ENCODE measurements at places on chromosomes 7 and 10.

DNA sequence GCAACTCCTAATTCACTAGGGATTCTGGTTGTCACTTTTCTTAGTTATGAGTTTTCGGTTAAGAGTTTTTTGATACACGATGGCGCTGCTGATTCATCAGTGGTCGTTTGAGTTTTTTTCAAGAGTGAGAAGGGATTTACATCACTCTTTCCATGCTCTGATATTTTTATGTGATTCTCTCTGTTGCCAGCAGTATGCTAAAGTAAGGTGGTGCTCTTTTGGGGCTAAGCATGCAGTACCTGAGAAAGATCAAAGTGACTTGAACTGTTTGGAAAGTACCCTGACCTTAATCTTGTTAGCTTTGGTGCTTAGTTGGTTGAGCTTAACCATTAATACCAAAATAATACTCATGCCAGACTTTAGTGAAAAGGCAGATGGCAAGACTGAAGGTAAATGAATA is 28.1 kb downstream of the STAMBPL1 start:
- DNase-seq, result no peak

DNA sequence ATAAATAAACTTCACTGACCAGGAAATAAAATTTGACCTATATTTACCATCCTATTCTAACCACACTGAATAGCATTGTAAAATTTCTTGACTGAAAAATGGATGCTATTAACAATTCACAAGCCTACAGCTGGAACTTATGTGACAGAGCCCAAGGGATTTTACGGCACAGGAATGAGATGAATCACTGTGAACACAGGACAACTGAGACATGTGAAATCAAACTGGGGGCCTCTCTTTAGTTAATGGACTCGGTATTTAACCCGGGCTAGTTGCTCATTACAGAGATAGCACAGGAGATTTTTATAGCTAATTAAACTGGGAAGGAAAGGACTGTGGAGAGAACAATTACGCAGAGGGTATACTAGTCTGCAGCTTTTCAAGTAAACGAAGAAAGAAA is 100.6 kb downstream of the MICU1 start:
- no peak for DNase-seq

- no peak for DNase-seq
These were observed 171.8 kb upstream of the GPR26 start for GRCh38 chr10:123494301-123494808.

DNA sequence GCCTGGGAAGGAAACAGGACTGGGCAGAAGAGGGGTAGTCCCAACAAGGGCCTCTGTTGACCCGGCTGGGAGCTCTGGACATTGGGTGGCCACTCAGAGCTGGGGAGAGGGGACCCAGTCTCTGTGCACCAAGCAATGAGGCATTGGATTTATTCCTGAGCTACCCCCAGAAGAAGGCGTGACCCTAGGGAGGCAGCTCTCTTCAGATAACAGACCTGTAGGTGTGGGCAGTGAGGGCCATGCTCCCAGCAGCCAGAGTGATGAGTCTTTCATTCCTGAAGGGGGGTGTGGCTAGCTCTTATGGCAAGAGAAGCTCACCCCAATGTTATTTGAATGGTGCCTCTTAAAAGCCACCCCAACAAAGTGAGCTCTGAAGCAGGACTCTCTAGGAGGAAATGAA is 20.4 kb downstream of the TEX36 start:
- DNase-seq, result no peak

DNA sequence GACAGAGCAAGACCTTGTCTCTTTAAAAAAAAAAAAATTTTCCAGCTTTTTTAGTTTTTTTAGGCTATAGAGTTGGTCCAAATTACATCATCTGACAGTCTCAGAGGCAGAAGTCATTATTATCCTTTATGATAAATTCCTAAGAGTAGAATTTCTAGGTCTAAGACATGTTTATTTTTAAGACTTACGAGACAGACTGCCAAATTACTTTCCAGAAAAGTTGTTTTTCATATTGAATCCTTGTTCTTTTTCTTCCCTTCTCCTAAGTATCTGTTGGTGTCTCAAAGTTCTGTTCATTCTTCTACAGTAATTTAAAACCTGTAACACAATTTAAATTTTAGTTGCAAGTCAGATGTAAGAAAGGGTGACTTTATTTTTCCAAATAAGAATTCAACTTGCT is 421.4 kb downstream of the GALNT17 start:
- no peak for DNase-seq

GRCh38 chr7:99122762-99123161 is 21.1 kb downstream of the SMURF1 start:
- DNase-seq, result no peak

- DNase-seq, result no peak
These were observed 145.4 kb downstream of the SNX10 start for GRCh38 chr7:26437003-26437532.

DNA sequence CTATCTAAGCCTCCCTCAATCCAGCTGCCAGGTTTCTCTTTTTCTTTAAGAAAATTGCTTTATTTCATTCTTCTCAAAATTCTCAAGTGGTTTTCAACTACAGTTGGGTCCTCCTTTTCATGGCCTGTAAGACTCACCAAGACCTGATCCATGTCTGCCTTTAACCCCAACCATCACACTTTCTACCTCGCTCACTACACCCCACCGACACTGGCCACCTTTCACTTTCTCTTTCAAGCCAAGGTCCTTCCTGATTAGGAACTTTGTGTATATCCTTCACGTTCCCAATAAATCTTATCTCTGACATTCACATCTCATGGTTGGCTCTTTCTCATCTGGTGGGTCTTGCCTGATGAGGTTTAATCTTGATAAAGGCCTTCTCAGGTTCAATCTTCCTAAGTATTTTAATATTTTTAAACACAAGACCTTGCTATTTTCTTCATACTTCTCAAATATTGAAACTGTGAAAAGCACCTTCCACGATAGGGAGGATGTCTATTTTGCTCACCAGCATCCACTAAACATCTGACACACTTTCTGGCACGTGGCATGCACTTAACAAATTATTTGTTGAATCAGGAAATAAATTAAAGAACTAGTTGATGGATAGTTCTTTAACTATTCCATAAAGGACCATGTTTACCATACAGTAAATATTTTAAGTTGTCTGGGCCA is 624.8 kb downstream of the GRID1 start:
- no peak for DNase-seq

DNA sequence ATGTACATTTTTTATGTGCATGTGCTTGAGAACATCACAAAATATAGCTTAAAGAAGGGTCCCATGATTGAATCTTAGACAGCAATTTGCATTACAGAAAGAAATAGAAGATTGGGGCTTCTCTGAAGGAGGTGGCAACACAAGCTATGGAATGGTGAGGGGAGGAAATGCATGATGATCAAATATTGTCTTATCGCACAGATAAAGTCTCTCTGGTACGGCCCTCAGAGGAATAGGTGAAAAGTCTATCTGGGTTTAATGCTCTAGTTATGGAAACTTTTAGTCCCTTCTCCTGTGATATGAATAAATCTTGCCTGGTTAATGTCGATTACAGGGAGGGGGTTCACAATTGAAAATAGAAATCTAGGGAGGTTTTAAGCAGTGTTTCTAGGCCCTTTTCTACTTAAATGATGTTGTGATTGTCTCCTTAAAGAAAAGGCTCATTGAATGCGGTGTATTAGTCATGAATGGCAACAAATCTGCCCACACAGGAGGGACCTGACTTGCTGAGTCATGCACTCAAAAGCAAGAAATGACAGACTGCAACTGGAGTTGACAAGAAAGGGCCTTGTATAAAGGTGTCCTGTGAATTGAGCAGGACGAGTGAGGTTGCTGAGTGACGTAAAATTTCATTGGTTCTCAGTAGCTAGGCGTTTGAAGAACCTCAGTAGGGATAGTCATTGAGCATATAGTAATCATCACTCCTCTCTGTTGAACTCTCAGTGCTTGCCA is 133.4 kb upstream of the CSTF2T start:
- DNase-seq, result no peak

GRCh38 chr10:122140941-122141623 is 130.0 kb upstream of the BTBD16 start:
- no peak for DNase-seq

- no peak for DNase-seq
These were observed 15.1 kb downstream of the GPR146 start for GRCh38 chr7:1059200-1060091.

- DNase-seq, result no peak
These were observed 179.9 kb downstream of the SFMBT2 start for GRCh38 chr10:7230951-7231350.

GRCh38 chr7:85749696-85750453 is 563.0 kb upstream of the SEMA3D start:
- DNase-seq, result no peak

DNA sequence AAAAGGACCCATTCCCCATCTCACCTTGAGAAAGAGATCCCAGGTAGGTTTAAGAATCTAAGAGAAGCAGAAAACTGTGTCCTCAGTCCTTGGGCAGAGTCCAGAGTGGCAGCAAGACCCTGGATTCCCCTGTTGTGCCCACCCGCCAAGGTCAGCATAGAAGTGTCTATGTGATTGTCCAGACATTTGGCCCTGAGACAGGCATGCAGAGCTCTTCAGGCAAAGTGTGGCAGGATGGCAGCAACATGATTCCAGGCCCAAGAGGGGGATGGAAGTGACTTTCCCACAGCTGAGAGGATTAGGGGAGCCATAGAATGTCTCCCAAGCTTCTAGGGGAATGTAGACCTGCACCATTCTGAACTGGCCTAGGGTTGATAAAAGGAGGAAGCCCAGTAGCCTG is 39.1 kb upstream of the OPALIN start:
- no peak for DNase-seq

DNA sequence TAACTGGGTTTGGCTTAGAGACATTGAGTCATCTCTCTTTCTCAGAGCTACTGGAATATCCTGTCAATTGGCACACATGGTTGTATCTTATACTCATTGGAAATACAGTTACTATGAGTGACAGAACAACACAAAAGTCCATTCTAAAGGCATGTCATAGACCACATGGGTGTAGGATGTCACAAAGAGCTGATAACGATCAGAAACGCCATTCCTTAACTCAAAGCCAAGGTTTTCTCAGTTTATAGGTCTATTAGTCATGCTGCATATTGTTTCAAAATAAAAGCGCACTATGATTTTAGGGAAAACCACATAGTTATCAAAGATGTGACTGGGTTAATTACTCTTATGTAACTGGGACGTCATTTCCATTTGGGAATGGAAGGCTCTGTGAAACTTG is 147.2 kb upstream of the FAM171A1 start:
- DNase-seq, result no peak

DNA sequence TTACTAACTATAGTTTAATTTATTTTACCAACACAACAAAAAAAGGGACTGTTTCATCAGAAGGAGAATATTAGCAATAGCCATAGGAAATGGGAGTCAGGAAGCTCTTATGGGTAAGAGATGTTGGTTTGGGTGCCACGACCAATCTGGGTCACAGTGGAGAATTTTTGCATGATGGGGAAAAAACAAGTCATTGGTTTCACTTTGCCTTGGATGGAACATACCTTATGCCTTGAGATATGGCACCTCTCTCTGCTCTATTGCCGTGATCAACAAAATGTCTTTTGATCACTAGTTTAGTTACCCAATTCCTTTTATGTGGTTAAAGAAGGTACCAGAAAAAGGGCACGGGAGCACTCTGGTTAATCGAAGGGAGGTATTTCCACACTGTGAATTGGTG is 48.2 kb downstream of the PNLIPRP3 start:
- no peak for DNase-seq

DNA sequence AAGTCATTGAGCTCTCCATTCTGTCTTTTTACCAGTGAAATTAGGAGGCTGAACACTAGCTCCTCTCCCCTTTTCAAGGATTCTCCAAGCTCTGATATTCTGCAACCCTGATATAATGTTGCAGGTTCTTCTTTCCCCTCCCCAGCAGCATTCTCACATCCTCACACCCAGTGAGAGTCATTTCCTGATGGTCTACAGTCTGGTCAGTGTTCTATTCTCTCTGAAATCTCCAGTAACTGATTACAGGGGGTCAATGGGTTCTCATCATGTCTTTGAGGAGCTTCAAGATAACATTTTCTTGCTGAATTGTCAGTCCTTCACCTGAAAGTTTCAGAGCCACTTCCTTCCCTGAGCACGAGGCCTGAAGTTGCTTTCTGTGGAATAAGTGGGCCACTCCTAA is 299.4 kb downstream of the PTEN start:
- no peak for DNase-seq

DNA sequence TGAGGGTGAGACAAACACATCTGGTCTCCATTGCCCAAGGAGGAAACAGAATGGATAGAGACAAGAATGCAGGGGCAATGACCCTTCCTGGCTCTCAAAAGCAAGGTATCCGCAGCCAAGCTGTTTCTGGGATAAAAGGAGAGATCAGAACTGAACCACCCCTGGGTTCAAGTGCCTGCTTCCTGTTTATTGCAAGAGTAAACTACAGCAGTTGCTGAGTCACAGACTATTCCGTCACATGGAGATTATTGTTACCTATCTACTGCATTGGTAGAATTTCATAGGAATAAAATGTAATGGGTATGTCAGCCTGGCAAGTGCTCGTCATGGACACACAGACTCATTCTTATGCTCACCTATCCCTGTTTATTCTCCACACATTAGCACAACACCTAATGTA is 821.6 kb downstream of the GRID1 start:
- no peak for DNase-seq

- DNase-seq, result no peak
These were observed 155.1 kb downstream of the LSM5 start for GRCh38 chr7:32335107-32335506.

- no peak for DNase-seq
These were observed 283.6 kb upstream of the IMMP2L start for GRCh38 chr7:111845853-111846252.

Data from bone marrow (tissue), 2 donors.